NCI-H2081 treated with DMSO at 0.1 percent for 48 hours (cell line): ENCODE measurements at places on chromosomes 16 and 17.

DNA sequence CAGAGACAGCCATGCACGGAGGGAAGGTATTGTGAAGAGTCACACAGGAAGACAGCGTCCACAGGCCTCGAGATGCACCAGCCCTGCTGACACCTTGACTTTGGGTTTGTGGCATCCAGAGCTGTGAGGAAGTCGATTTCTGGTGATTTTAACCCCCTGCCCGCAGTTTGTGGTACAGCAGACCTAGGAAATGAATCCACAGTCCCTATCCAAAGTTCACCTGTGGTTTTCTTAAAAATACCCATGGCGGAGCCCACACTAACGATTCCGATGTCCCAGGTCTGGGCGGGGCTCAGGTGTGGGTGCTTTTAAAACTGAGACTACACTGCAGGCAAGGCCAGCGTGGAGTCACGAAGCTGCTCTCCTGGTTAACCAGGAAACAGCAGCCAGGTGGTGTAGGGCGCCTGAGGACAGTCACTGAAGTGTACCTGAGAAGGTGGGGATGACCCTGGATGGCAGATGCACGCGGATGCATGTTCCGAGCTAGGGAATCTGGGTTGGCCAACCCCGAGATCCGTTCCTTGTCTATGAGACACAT, 14.4 kb upstream of the MEAK7 start:
- DNase-seq, result no peak

DNA sequence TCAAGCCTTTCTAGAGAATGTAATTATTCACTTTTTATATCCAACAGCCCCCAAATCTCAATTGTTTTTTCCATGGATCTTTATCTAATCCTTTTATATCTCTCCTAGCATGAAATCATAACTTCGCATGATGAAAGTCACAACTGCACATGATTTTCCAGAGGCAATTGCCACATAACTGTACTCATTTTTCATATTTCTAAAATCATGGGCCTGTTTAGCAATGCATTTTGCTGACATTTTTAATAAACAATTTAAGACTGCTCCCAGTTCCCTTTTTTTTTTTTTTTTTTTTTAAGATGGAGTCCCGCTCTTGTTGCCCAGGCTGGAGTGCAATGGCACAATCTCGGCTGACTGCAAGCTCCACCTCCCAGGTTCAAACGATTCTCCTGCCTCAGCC, 83.5 kb downstream of the VMP1 start:
- no peak for DNase-seq

- no peak for DNase-seq
Observed at GRCh38 chr17:49457564-49458535, 37.2 kb upstream of the NGFR start.

- no peak for DNase-seq
Observed at GRCh38 chr17:47095268-47095667, 93.8 kb downstream of the CDC27 start.

DNA sequence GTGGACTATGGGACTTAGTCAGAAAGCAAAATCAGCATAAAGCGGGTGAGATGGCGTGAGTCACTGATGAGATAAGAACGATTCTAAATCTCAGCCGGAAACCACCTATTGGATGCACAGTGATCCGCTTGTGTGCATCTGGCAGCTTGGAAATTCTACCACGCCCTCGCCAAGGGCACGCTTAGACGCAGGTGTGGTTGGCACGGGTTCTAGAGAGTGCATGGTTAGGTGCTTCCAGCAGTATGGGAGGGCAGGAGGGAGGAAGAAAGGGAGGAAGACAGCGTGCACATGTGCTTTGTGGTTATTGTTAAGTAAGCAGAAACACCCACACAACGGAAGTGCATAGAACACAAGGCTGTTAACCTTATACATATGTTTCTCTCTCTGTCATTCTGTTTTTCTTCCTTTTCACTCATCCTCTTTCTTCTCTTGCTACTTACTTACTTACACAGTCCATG, 374.0 kb upstream of the ASIC2 start:
- no peak for DNase-seq

GRCh38 chr17:47993964-47994363, 23.1 kb downstream of the CDK5RAP3 start:
- DNase-seq, result no peak

DNA sequence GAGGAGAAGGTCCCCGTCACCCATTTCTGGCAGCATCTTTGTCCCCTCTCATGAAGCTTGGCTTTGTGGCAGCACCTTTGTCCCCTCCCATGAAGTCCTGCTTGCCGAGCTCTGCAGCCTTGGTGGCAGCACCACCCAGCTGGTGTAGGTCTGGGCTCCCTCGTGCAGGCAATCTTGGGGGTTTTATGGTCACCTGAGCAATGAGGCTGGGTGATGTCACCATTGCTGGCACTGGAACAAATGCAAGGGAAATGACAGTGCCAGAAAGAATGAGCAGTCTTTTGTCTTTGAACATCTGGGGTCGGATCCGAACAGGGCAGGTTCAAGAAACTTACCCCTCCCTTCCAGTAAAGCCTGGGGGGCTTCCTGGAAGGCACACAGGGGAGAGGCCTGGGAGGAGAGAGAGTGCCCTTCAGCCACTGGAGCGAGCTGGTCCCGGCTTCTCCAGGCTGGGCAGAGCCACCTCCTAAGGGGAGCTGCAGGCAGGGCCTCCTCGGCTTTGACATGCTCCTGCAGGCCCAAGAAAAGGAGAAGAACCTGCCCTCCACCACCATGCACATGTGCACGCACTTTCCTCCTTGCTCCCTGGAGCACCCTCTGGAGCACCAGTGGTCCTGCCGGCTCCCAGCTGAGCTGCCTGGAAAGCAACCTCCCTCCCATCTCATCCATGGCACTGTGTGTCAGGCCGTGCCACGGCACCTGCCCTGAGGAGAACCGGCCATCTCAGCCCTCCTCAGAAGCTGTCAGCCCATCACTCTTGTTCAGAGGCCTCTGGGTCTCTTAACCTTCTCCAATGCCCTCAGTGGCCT, 16.0 kb downstream of the BTBD17 start:
- no peak for DNase-seq

- DNase-seq, result no peak
Observed at GRCh38 chr17:9763643-9764042, 27.7 kb downstream of the DHRS7C start.

GRCh38 chr16:4813251-4814003, 11.0 kb upstream of the ROGDI start:
- no peak for DNase-seq

- no peak for DNase-seq
Observed at GRCh38 chr16:49539758-49540157, 166.2 kb downstream of the C16orf78 start.

DNA sequence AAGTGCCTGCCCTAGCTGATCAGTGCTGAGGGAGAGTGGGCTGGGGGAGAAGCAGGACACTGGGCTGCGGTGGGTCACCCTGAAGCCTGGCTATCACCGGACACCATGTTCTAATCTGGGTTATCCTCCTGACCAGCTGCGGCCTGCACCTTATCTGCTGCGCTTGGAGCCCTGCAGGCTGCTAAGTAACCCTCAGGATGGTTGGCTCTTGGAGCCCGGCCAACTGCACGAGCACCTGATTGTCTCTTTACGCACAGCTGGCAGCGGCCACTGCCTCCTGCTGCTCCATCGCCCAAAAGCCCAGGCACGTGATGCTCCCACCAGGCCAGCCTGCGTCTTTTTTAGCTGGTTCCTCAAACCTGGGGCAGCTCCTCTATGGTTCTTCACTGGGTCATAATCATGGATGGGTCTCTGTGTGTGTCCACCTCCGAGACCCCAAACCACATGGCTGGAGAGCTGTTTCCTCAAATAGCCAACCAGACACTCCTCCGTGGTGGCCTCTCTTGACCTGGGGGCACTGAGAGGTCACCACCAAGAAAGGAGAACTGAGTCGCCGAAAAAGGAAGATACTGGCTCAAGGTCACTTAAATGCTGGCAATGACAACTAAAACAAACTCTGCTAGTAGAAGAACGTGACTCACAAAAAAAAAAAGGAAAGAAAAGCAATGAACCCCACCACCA, 21.7 kb downstream of the SPHK1 start:
- peak; percentile 79 for DNase-seq

DNA sequence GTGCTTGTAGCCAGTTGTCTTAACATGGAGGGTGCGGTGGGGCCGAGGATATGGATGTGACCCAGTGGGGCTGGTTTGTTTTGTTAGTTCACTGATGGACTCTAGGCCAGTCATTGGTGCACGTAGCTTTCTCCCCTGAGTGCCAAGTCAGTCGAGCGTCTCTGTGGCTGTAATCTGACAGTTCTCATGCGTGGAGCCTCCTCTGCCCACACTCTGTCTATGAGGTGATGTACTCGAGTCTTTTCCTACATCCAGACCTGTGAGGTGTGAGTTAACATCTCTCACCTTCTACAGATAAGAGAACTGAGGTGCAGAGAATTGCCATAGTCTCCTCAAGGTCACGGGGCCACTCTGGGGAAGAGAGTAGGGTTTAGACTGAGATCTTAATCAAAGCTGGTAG, 90.2 kb downstream of the MARCHF10 start:
- no peak for DNase-seq

DNA sequence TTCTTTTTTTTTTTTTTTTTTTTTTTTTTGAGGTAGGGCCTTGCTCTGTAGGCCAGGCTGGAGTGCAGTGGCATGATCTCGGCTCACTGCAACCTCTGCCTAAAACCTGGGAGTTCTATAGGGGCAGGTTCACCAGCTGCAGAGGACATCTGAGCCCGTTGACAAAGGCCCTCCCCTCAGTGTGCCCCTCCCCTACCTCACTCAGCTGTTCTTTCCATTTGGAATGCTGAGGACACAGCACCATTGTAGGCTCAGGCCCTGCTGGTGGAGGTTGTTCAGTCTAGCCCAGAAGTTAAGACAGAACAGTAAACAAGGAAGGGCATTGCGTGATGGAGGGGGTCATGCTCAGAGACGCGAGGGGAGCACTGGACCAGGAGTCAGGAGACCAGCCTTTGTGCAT, 21.8 kb upstream of the KIF19 start:
- no peak for DNase-seq

GRCh38 chr17:41750862-41751261, 16.4 kb upstream of the HAP1 start:
- no peak for DNase-seq

DNA sequence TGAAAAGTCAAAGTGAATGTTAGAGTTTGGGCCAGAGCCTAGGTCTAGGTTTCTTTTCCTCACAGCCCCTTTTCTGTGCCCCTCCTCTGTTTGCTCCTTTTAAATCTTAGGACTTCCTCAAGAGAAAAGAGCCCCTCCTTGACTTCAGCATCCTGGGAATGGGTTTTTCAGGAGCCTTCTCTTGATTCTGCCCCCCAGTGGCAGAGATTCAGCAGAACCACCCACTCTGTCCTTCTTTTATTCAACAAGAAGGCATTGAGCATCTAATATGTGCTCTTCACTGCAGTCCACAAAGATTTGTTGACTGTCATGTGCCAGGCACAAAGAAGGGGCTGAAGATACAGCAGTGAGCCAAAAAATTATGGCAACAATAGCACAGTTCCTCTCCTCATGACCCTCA, 270.8 kb upstream of the CDH5 start:
- DNase-seq, result no peak

DNA sequence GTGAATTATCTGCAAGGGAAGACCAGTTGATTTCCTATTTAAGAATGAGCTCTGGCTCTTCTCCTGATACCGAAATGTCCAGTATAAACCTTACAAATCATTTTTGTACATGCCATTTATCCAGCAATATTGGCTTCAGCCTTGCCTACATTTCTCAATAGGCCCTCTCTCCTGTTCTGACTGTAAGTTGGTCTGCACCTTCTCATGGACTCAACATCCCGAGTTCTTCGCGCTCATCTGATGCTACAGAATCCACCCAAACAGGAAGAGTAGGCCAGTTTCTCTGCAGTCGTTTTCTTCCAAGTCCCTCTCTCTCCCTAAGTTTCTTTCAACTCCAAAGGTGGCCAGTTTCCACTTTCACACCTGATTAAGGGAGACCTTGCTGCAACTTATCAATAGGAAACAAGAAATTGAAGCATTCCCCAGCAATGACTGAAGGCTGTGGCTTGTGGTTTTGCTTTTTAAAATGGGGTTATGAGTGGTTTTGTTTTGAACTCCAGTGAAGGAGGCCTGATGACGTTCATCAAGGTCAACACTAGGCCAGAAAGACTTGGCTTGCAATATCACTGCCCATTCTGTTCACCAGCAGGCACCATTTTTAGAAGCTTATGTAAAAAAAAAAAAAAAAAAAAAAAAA, 383.0 kb downstream of the MAF start:
- no peak for DNase-seq
